Tongue (tissue), 3 donors: ENCODE measurements at places on chromosomes 7 and 10. TPM values are rescaled to one million over a fixed set of nuclear protein-coding genes. Genes with fewer than 3 reads are reported as not detected.

DNA sequence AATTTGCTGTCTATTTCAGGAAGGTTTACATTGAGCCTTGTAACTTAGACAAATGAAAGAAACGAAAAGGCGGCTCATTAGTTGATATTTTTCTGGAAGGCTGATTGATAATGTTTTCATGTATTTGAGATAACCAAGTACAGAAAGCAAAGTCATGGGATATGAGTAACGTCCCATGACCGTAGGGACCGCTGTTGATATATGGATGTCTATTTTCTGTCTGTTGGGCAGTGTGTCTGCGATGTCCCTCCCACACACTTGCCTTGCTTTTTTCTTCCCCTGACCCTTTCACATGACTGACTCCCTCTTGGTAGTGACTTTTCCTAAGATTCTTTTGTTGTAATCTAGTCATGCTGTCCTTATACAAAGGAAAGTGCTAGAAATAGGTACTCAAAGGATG lies 57.0 kb upstream of the GPR158 start:
- DNase-seq = no peak

TMEM213 gene
- total RNA-seq = 0.51 TPM

DNA sequence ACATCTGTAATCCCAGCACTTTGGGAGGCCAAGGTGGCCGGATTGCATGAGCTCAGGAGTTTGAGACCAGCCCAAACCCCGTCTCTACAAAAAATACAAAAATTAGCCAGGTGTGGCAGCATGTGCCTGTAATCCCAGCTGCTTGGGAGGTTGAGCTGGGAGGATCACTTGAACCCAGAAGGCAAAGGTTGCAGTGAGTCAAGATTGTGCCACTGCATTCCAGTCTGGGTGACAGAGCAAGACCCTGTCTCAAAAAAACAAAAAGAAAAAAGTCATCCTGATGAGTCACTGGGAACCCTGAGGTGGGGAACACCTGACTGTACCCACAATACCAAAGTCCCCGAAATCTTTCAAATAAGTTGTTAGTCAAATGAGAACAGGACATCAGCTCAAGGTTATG lies 80.0 kb downstream of the NEBL start:
- DNase-seq = no peak

GRCh38 chr7:154881026-154881425 lies 121.9 kb downstream of the PAXIP1 start:
- DNase-seq = peak; percentile 48

DNA sequence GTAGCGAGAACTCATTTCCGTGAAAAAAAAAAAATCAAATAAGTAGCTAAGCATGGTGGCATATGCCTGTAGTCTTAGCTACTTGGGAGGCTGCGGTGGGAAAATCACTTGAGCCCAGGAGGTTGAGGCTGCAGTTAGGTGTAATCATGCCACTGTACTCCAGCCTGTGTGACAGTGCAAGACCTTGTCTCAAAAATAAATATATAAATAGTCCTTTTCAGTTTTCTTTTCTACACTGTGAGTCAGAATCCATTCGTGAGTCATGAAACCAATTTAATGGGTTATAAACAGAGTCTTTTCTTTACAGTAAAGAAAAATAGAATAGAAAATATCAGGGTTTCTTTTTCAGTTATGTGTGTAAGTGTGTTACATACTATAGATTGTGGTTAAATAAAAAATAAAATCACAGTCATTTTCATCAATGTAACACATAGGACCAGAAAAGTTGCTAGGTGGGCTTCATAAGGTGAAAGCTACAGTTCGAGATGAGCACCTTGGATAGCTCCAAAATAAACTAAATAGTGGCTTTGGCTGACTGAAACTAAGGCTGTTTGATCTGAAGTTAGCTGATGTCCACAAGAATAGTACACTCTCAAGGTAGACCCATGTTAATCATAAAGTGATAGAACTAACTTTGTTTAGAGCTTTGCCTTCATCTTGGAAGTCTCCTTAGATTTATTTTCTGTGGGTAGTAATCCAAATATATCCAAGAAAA lies 781.1 kb downstream of the GATA3 start:
- DNase-seq = no peak

DNA sequence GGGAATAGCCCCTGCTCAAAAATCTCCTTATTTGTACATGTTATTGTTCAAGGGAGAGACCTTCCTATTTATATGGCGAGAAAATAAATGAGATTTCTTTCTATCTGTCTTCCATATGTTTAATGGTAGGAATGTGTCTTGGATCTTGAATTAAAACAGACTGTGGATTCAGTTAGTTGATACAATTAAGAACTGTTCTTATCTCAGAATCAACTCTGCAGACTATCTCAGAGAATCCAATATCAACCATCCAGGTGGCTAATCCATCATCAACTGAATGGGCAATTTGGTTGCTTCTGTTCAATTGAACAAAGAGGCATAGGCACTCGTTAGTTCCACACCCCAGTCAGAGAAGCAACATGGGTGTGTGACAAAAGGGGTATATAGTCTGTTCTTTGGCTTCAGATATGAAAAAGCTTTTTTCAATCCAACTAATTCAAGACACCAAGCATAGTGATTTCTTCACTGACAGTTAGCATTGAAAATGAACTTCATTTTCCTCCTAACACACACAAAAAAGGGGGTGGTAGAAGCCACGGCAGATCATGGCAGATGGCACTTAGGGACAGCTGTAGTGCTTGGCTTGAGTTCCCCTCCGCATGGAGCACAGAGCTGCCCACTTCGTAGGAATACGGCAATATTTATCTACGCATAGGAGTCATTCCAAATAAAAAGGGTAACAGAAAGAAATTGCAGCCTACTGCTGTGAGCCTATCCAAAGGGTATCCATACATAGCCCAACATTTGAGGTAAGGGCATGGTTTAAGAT lies 135.9 kb downstream of the KIAA1217 start:
- DNase-seq = peak; percentile 67

- no peak for DNase-seq
Measured at GRCh38 chr10:113135025-113135424, 185.0 kb downstream of the TCF7L2 start.

GPR22 gene
- not detected for total RNA-seq

DNA sequence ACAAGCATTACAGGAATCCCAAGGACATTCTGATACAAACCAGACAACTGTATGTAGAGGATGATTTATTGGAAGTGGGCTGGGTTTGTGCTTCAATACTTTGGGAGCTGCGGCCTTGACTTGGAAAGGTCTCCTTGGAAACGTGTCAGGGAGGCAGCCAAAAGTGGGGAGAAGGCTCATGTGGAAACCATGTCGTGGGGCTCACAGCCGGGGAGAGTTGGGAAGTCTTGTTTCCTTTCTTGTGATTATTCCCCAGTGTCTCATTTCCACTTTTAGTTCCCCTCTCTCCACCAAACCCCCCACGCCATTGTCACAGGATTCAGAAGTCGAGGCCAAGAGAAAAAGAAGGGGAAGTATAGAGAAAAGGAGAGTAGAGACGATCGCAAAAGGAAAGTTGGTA lies 53.9 kb upstream of the SFMBT2 start:
- peak; percentile 69 for DNase-seq

- DNase-seq = no peak
Measured at GRCh38 chr7:22156205-22156604, 200.7 kb downstream of the RAPGEF5 start.

DNA sequence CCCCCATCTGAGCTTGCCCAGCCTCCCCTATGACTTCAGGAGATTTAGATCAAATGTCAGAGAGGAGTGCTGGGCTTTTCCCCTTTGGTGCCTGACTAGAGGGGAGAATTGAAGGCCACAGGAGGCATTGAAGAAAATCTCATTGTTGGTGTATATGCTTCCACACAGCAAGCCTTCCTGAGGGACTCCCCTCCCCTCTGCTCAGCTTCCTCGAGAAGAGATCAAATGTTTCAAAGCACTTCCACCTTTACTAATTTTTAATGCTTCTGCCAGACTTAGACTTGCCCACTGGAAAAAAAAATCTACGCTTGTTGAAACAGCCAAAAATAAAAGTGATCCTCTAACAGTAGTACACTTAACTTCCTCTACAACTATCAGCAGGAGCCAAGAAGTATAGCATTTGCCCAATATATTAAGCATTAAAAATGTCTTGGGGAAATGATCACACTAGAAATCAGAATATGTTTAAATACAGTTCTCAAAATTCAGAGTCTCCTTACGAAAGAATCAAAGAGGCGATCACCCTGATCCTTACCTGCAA lies 79.3 kb downstream of the FZD1 start:
- DNase-seq = no peak

GRCh38 chr7:100655908-100656674 lies at the start of gene ACTL6B:
TSS of gene ACTL6B (minus strand) at chr7:100656448. CDS start at chr7:100656354, 94 bp downstream.
- DNase-seq = peak; percentile 77

LIPF gene
- not detected for total RNA-seq

GRCh38 chr7:55140941-55141278 lies 122.1 kb downstream of the EGFR start:
- no peak for DNase-seq

ATP5MK gene
- 102 TPM for total RNA-seq

DNA sequence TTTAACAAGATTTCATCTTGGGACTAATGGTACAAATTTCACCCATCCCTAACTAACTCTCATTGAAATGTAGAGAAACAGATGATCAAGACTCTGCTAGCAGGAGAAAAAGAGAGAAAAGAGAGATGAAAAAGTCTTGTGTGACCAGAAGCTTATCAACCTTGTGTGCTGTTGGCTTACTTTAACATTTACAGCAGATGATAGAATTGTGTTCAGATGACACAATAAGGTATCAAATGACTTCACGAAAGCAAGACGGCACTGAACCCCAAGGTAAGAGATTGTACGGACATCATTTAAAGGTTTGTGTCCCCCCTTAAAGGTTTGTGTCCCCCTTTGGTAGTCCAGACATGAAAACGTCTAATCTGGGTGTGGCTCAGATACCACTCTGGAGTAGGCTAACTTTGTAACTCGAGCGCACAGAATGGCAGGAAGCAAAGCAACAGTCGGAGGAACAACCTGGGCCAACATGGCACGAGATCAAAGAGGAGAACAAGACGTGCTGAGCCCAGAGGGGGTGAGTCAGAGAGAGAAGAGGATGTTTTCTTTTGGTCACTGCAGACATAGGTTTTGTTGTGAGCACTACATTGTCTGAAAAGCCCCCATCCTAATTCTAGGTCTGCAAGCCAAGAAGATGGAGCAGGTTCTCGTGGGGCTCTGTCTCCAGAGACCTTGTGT lies 10.4 kb upstream of the LMBR1 start:
- peak; percentile 24 for DNase-seq

SLC35G1 gene
- 8.2 TPM for total RNA-seq

- DNase-seq = no peak
Measured at GRCh38 chr7:99127636-99128035, 16.3 kb downstream of the SMURF1 start.

- peak; percentile 94 for DNase-seq
Measured at GRCh38 chr7:140640727-140641523, at the start of gene DENND2A. TSS of gene DENND2A (minus strand) at chr7:140640813. CDS start at chr7:140602397, 38,416 bp downstream.

DNA sequence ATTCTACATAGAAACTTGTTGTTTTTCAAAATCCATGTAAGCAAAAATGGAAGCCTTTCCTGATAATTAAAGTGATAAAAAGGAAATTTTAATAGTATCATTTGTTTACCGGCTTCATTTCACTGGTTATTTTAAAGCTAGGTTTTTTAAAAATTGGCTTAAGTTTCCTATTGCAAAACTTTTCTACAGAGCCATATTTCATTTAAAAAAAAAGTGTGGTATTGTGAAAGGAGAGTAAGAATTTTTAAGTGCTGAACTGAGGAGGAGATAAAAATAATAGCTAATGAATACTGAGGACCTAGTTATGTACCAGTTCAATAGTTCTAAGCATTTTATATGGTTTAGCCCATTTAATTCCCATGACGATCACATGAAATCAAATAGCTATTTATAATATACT lies 172.2 kb upstream of the COL1A2 start:
- DNase-seq = no peak

DNA sequence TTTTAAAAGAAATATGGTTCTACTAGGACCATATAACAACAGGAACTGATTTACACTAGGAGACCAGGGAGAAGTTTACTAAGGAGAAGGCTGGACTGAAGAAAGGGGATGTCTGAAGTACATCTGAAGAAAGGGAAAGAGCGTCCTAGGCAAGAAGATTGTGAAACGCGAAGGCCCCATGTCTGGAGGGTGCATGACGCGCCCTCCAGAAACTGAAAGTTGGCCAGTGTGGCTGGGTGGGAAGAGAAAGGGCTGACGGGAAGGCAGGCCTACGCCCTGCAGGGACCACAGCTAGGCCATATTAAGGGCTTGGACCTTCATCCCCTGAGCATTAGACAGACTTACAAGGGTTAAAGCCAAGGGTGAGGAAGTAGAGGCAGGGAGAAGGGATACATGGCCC lies 158.0 kb downstream of the TRIL start:
- DNase-seq = no peak

DNA sequence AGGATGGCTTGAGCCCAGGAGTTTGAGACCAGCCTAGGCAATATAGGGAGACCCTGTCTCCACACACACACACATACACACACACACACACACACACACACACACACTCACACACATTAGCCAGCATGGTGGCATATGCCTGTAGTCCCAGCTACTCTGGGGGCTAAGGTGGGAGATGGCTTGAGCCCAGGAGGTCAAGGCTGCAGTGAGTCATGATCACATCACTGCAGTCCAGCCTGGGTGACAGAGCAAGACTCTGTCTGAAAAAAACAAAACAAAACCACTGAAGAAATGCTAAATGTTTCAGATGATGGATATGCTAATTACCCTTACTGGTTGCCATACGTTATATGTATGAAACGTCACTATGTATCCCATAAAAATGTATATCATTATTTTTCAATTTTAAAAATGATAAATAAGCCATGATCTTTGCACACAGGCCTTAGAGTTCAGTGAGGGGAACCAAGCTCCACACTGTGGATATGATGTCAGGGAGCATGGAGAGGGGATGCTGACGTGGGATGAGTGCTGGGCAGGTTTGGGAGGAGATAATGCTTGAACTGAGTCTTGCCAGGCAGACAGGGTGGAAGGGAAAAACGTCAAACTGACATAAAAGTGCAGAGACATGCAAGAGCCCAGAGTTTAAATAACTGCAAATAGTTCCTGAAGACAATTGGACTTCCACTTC lies 45.9 kb upstream of the ARHGAP12 start:
- no peak for DNase-seq

DNA sequence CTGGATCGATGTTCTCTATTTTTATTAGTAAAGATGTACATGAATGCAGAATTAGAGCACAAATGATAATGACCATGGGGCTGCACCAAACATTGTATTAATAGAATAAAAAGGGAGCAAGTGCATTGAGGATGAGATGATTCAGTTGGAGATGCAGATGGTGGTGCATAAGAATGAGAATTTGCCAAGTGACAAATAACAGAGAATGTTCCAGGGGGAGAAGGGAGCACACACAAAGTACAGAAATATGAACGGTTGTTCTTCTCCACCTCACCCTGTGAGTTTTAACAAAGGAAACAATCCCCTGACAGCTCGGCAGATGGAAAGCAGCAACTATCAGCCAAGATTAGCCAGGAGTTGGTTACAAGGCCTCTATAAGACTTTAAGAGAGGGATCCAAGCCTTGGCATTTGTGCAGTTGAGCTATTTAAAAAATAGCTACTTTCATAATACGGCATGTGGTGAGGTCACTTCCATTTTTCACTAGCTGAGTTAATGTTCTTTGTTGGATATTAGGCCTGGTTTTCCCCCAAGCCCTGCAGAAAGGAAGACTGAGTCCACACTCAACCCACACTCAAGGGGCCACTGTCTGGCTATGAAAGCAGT lies 462.5 kb downstream of the TNS3 start:
- peak; percentile 39 for DNase-seq
